ENCODE measurements at places on chromosomes 3 and 15.

DNA sequence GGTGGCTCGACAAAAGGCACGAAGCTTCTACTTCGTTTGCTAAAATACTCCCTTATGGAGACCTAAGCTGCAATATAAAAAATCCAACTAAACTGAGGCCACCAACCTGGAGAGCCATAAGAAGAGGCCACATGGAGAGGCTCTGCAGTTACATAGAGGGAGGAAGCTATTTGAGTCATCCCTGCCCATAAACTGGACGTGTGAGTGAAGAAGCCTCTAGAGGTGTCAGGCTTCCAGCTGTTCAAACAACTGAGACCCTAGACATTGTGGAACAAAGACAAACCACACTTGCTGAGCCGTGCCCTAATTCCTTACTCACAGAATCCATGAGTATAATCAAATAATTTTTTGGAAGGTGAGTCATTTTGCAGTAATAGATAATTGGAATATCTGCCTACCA lies 50.2 kb upstream of the GMNC start:
- DNase-seq = no peak

DNA sequence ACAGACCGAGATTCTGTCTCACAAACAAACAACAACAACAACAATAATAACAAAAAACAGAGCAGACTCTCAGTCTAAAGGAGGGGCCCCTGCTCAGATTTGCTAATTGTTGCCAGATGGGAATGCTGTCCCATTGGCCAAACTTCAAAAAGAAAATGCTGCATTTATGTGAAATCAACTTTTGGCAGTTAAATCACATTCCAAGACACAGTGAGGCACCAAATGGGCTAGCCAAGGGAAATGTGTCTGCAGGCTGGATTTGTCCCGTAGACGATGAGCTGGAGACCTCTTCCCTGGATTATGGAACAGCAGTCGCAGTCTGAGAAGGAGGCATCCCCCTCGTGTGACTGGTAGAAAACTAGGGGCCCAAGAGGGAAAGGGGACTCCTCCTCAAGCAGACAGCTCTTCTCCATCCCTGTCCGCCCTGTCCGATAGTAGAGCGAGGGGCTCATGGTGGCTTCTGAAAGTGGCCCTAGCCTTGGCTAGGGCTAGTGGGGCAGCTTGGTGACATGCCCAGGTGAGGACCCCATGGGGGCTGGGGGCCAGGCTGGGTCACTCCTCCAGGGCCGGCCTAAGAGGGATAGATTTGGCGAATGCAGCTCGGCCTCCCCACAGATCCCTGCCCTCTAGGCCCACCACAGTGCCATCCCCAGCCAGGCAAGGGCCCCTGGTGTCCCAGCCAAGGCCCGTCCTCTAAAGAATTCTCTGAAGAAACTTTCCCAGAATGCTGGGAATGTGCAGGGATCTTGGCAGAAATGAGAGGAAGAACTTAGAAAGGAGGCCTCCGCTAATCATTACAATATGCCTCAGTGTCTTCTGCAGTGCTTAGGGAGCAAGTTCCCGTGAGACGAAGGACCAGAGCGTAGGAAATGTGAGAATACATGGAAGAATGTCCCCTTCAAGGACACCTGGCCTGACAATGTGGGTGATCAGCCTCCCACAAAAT lies 2.0 kb downstream of the SLC22A14 start:
- no peak for DNase-seq

- DNase-seq = no peak
These were observed 164.1 kb downstream of the STXBP5L start for GRCh38 chr3:121072133-121072532.

- no peak for DNase-seq
These were observed 44.8 kb downstream of the SLC6A1 start for GRCh38 chr3:11037241-11037873.

- no peak for DNase-seq
These were observed 69.4 kb downstream of the AAGAB start for GRCh38 chr15:67185051-67185450.

DNA sequence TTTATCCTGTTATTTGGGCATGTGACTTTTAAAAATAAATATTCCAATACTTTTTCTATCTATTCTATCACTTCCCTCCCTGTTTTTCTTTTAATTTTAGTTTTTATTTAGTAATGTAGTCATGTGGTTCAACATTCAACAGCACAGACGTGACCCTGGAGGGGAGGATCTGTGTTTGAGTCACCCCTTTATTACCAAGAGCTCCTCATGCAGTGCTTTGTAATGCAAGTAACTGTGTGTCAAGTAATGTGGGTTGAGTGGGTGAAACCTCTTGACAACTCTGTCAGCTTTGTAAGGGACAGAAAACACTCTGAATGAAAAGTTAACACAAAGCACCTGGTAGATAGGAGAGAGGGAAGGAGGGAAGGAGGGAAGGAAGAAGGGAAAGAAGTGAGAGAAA lies 89.7 kb upstream of the FGF12 start:
- DNase-seq = no peak

DNA sequence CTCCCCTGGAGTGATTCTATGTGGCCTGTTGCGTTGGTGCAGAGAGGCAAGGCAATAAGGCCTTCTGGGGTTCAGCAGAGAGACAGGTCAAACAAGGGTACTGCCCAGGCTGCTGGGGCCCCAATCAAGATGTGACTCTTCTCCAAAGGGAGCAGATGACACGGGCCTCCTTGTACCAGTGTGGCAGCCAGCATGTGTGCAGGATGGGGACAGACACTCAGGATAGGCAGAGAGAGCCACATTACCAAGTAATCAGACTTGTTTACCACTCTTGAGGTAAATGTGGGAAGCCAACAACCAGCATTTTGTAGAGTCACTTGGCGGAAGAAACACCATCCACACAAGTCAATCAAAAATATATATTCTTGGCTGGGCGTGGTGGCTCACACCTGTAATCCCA lies 95.3 kb upstream of the DLG1 start:
- DNase-seq = no peak

GRCh38 chr3:65466300-65466988 lies 572.3 kb downstream of the MAGI1 start:
- no peak for DNase-seq

DNA sequence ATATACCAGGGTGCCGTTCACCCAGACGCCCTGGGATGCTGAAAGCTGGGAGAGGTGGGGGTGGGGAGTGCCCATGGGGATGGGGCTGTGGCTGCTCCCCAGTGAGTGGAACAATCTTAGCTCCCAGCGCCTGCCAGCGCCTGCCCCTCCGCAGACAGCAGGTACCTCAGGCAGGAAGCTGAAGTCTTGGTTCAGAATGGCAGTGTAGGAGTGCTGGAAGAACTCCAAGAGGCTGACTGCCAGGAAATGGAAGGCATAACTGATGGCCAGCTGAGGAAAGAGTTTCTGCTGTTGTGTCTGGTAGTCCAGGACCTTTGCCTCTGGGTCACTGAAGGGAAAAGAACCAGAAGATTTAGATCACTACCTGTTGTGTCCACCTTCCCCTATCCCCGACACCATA lies 8.4 kb downstream of the ACOX2 start:
- no peak for DNase-seq

DNA sequence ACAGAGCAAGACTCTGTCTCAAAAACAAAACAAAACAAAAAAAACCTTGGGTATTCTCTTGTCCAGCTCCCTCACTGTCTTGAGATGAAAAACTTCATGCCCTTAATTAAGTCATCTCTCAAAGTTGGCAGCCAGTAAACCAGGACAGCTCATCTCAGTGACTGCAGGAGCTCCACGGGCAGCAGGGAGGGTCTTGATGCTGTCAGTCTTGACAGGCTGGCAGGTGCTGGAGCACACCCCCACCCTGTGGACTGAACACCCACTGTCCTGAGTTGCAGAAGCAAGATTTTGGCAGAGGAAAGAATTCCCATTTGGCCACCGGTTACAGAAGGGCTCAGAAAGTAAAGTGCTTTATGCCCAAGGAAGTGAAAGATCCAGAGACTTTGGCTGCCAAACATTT lies 8.0 kb downstream of the DNAJA4 start:
- no peak for DNase-seq

DNA sequence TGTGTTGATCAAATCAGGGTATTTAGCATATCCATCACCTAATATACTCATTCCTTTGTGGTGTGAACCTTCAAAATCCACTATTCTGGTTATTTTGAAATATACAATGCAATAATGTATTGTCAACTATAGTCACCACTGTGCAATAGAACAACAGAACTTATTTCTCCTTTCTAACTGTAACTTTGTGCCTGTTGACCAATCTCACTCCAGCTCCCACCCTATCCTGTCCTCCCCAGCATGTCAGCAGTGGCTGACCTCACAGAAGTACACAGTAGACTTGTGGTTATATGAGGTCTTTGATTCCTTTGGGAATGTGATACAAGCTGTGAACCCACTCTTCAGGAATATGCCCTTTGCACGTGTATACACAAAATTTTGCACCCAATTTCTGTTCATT lies 64.2 kb downstream of the ECT2 start:
- no peak for DNase-seq

- DNase-seq = no peak
These were observed 93.9 kb downstream of the CPN2 start for GRCh38 chr3:194257151-194257621.
